ENCODE measurements at places on chromosomes 13 and 19.

GRCh38 chr13:111328574-111329410, 8.3 kb downstream of the TEX29 start:
- no peak for DNase-seq

DNA sequence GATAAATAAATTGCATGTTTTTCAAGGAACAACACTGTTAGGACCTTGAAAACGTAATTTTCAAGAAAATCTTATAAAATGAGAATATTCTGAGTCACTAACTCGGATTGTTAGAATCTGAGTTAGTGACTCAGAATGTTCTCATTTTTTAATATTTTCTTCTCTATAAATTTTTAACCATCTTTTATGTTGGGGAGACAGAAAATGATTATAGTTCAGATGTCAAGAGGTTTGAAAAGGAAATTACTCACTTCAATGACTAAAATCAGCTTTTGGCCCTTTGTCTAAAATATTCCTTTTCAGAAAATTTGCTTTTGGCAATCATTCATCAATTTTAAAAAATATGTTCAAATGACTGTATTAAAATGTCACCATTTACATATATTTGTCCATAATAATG, 264.2 kb upstream of the EDNRB start:
- DNase-seq, result no peak

- DNase-seq, result no peak
Measured at GRCh38 chr13:92947770-92948434, 278.7 kb upstream of the GPC6 start.

- no peak for DNase-seq
Measured at GRCh38 chr19:21322528-21322927, 6.7 kb downstream of the ZNF708 start.

DNA sequence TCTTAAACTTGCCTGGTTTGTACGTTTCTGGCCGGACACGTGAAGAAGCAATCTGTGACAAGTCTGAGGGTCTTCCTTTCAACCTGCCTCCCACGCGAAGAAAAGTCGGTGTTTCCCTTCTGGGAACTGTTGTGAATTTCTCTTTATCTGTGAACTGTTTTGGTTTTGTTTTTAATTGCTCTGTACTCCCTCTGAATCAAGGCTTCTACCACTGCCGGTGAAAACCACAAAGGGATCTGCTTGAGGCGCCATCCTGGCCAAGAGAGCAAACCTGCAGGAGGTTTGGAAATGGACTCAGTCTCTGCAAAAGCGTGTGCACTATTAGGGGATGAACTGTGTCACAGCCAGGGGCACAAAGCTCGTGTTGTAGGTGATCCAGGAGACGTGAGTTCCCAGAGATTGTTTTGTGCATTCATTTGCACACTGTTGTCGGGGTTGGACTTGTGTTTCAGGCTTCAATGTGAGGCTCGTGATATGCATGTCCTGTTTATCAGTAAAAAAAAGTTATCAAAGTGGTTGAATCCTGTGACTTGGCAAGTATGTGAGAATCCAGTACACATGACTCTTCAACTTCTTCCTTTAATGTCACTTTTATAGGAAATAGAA, 9.7 kb downstream of the SIGLEC8 start:
- DNase-seq, result no peak

DNA sequence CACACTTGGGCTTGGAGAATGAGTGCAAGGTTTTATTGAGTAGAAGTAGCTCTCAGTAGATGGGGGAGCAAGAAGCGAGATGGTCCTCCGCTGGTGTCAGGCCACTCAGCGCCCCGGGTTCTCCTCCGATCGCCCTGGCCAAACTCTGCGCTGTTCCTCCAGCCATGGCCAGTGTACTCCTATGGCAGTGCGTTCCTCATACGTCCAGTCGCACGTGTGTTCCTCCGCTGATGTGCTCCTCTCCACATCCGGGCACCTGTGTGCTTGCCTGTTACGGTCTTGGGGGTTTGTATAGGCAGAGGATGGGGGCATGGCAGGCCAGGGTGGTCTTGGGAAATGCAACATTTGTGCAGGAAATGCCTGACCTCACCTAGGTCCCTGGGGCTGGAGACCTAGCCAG, 1899.4 kb downstream of the PCDH9 start:
- DNase-seq, result no peak

DNA sequence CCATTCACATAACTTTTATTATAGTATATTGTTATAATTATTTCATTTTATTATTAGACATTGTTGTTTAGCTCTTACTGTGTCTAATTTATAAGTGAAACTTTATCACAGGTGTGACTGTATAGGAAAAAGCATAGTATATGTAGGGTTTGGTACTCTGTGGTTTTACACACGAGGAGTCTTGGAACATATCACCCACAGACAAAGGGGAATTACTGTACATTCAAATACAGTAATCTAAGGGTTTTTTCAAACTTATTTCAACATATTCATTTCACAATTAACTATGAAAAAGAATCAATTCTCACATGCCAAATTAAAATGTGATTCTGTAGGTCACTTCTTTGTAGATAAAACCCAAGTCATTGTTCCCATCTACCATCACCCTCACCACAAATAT, 46.0 kb downstream of the RBM26 start:
- no peak for DNase-seq

DNA sequence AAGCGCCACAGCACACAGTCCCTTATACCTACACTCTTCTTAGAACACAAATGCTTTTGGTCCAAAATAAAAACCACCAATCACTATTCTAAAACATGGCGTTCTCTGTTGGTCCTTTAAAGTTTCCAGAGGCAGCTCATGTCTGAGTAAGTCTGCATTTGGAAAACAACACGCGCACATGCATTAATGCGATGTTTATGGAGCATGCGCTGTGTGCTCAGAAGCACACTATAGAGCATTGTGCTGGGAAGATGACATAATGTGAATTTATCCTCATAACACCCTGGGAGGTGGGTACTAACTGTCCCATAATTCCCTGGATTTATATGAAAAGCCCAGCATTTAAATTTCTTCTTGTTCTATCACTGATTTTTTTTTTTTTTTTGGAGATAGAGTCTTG, 10.7 kb downstream of the ZNF682 start:
- DNase-seq, result no peak

- DNase-seq, result no peak
Measured at GRCh38 chr13:23320926-23321534, 112.5 kb downstream of the SACS start.

DNA sequence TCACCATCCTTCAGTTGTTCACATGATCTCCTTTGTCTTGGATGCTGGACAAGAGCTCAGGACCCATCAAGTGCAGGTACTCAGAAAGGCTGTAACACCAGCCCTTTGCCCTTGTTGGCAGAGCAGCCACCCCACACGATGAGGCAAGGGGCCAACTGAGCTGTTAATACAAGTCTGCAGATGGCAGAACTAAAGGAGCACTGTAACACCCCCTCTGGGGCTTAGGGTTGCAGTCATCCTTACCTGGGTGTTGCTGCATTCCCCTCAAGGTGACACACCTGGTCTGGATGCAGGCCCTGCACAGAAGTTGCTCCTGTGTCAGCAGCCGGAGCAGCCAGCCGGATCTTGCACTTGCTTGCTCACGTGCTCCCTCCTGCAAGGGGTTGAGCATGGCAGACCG, 52.0 kb downstream of the STARD13 start:
- DNase-seq, result no peak

GRCh38 chr19:11069561-11069960, 19.7 kb upstream of the LDLR start:
- no peak for DNase-seq

DNA sequence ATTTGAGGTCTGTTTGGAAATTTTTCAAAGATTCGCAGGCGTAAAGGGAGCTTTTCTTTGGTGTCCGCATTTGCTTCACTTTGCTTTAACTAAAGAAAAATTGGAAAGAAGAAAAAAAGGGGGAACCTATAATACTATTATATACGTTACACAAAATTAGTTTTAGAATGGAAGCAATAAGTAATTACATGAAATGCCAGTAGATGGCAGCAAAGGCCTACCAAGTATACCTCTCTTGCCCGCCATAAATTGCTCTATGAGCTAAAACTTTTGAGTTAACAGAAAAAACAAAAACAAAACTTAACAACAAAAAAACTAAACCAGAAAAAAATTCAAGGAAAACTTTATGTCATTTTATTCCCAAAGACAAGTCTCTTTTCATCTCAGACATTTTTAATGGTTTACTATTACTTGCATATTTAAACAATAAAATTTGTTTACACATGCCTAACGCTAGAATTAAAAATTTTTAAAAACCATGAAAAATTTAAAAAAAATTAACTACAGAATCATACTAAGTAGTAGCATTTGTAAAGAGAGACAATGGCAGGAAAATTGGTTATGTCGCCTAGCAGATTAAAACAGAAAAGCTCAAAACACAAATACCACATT, 271.4 kb downstream of the NALCN start:
- DNase-seq, result peak; percentile 25

GRCh38 chr19:35207391-35207871, 21.1 kb downstream of the FAM187B start:
- no peak for DNase-seq

- no peak for DNase-seq
Measured at GRCh38 chr19:16889883-16890460, 1.2 kb downstream of the F2RL3 start.

DNA sequence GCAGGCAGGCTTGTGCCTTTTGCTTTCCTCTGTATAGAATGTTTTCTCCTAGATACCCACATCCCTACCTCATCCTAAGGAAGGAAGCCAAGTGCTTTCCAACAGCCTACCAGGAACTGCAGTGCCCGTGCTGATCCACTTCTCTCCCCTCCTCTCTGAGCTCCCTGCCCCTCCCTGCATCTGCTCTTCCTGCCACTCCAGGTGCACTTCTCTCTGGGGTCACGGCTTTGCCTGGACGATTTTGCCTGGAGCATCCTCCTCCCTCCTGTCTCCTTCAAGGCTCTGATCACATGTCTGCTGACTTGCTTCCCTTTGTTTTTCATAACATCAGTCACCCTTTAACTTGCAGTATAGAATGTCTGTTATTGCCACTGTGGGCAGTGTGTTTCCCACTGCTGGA, 34.7 kb upstream of the IRS2 start:
- DNase-seq, result no peak

GRCh38 chr19:16751701-16752100, 32.1 kb downstream of the NWD1 start:
- no peak for DNase-seq

- no peak for DNase-seq
Measured at GRCh38 chr19:342128-342455, 2.5 kb downstream of the MIER2 start.

GRCh38 chr13:109131698-109132257, 502.4 kb downstream of the MYO16 start:
- no peak for DNase-seq

Measured in NCI-H1436 (cell line).